Spinal cord (tissue), 10 donors: ENCODE measurements at places on chromosomes 3 and 15. TPM values are rescaled to one million over a fixed set of nuclear protein-coding genes. Genes with fewer than 3 reads are reported as not detected.

Gene CHAC1
- total RNA-seq, result 3.6 TPM

Gene CPLX3
- 0.20 TPM for total RNA-seq

Gene THRB
- total RNA-seq, result 7.5 TPM

Gene FAM227B
- total RNA-seq, result 12.9 TPM

Gene NRROS
- 3.0 TPM for total RNA-seq

Gene LSMEM2
- 0.44 TPM for total RNA-seq

Gene LMAN1L
- total RNA-seq, result 0.11 TPM

- peaks cover 7% of the 10 kb centered on the region for H3K4me1 ChIP-seq
- no peak overlapping the region for H3K4me3 ChIP-seq
- H3K27me3 ChIP-seq, result no peaks in the 10 kb centered on the region
- peaks cover 2% of the 10 kb centered on the region for H3K36me3 ChIP-seq
- DNase-seq, result no peak
These were observed 70.9 kb upstream of the RGMA start for GRCh38 chr15:93159930-93160329.

GRCh38 chr3:10487988-10488633 lies 17.3 kb downstream of the ATP2B2 start:
- H3K27ac ChIP-seq, result no peak overlapping the region
- H3K27me3 ChIP-seq, result no peaks in the 10 kb centered on the region
- peaks cover 15% of the 10 kb centered on the region for H3K4me1 ChIP-seq
- H3K36me3 ChIP-seq, result peaks cover 20% of the 10 kb centered on the region
- DNase-seq, result no peak

DNA sequence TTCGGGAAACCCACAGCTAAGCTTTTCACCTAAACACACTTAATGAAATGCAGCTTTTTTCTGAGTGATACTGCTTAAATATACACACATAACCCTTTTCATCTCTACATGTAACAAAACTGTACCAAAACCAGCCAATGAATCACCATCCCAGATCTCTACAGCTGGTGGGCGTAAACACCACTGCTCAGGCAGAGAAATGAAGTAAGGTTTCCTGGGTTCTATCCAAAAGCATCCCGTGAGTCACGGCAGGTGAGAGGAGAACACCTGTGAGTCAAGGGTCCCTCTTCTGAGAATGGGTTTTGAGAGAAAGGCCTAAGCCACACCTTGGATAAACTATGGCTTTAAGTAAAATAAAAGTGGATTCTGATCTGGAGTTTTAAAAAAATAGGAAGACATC lies 2.6 kb downstream of the CLDN1 start:
- H3K4me1 ChIP-seq, result peaks cover 5% of the 10 kb centered on the region
- H3K27ac ChIP-seq, result no peak overlapping the region
- H3K27me3 ChIP-seq, result peaks cover 8% of the 10 kb centered on the region

GRCh38 chr3:129514110-129514509 lies 14.3 kb upstream of the RHO start:
- H3K27me3 ChIP-seq, result no peaks in the 10 kb centered on the region
- H3K27ac ChIP-seq, result no peak overlapping the region
- DNase-seq, result no peak

DNA sequence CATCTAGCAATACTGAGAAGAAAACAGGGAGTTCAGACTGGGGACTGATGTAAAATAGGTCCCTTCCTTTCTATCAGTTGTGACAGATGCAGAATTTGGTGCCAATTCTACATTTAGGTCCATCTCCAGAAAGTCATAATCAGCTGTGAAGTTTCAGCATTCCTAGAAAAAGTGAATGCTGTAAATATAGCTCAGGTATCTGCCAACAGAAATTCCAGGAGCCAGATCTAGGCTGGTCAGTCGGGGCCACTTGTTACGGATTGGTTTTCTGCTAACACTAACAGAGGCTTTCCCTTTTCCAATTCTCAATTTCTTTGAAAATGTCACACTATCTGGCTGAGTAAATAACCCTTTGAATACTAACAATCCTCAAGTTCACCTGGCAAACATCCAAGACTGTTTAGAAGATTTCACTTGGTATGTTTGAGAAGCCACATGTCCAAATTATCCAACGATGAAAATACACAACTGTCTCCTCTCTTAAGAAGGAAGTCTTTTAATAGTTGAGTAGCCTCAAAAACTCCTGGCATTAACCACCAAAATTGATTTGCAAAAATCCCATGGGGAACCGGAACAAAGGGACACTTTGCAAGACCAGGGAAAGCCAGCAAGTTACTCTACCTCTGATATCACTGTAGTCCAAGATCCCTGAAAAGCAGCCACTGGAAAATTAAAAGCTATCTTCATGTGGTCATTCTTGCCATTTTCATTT lies 222.3 kb downstream of the ZMAT3 start:
- no peak overlapping the region for H3K4me3 ChIP-seq
- no peaks in the 10 kb centered on the region for H3K36me3 ChIP-seq
- no peaks in the 10 kb centered on the region for H3K4me1 ChIP-seq
- DNase-seq, result no peak
- H3K27me3 ChIP-seq, result no peaks in the 10 kb centered on the region
- H3K27ac ChIP-seq, result no peak overlapping the region

DNA sequence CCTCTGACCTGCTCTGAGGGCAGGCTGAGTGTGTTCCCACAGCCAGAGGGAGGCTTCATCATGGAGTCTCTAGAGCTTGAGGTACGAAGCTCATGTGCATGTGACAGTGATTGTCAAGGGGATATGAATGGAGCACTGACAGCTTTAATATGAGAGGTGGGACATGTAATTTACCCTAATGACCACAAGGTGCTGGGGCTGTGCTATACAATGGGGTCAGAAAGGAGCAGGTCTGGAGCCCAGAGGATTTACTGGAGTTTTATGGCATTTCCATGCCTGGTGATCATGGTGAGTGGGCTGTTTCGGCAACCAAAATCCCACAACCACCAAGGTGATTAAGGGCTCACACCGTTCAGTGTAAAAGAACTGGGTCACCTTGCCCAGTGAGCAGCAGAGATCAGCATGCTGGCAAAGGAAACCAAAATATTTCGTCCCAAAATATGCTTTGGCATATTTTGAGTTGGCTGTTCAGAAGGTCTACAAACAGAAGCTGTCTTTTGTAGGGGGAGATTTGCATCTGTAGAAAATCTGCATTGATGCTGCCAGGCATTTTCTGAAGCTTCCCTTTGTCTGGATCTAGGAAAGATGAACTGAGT lies 40.1 kb upstream of the RASGRF1 start:
- H3K36me3 ChIP-seq, result no peaks in the 10 kb centered on the region
- H3K4me3 ChIP-seq, result no peak overlapping the region
- H3K4me1 ChIP-seq, result no peaks in the 10 kb centered on the region
- no peaks in the 10 kb centered on the region for H3K27me3 ChIP-seq

DNA sequence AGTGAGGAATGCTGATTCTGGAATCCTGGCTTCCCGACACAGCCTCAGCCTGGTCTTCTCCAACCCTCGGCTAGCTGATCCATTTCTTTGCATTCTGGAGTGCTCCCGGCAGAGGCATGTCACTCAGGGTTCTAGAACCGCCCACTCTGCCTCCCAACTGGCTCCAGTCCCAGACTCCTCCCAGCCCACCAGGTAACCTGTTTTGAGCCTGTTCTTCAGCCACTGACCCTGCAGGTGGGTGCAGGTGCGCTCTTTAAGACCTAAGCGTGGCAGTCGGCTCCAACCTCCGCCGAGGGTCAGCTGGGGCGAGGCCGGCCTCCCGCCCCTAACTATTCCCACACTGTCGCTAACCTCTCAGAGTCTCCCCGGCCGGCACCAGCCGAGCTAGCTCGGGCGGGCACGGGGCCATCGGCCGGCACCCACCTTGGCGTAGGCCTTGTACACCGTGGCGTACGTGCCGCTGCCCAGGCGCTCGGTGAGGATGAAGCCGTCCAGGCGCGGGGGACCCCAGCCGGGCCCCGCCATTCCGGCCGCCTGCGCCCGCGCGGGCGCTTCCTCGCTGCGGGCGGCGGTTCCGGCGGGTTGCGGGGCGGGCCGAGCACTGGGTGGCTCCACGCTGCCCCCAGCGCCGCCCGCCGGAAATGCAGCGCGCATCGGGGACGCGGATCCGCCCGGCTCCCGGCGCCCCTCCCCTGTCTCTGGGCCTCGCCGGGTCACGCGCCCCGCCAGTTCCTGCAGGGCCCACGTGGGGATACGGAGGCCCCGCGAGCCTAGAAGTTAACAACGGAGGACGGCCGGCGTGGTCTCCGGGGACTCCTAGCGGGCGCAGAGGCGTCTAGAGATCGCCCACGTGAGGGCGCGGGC lies at the start of gene ULK3:
Gene ULK3 (minus strand): TSS at position 576 of the 864 bp plus-strand sequence. CDS start 51 bp downstream, at position 525.
- peak within 1 kb of the TSS; percentile 93 for H3K4me3 ChIP-seq
- H3K27me3 ChIP-seq, result no peaks in the 10 kb centered on the region
- DNase-seq, result peak; percentile 95
